Muscle of leg (tissue), 16 donors: ENCODE measurements at places on chromosomes 7 and 10.

GRCh38 chr10:117000580-117000979 lies 4.4 kb downstream of the SHTN1 start:
- DNase-seq = no peak

- DNase-seq = no peak
Measured at GRCh38 chr10:100637785-100638184, 102.0 kb downstream of the HIF1AN start.

DNA sequence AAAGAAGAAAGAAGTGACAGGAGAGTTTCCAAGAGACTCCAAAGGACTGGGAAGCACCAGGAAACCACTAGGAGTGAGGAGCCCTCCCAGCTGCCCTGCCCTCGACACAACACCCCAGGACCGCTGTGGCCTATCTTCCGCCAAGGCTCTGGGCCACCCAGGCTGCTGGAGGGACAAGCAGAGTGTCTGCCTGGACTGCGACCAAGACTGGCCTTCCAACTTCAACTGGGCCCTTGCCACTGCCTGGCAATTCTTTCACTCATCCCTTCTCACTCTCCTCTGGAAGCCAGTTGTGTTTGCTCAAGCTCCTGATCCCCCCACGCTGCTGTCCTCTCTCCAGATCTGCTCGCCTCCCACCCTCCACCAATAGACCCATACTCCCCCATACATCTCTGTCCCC lies 10.2 kb downstream of the KIAA1549 start:
- no peak for DNase-seq

DNA sequence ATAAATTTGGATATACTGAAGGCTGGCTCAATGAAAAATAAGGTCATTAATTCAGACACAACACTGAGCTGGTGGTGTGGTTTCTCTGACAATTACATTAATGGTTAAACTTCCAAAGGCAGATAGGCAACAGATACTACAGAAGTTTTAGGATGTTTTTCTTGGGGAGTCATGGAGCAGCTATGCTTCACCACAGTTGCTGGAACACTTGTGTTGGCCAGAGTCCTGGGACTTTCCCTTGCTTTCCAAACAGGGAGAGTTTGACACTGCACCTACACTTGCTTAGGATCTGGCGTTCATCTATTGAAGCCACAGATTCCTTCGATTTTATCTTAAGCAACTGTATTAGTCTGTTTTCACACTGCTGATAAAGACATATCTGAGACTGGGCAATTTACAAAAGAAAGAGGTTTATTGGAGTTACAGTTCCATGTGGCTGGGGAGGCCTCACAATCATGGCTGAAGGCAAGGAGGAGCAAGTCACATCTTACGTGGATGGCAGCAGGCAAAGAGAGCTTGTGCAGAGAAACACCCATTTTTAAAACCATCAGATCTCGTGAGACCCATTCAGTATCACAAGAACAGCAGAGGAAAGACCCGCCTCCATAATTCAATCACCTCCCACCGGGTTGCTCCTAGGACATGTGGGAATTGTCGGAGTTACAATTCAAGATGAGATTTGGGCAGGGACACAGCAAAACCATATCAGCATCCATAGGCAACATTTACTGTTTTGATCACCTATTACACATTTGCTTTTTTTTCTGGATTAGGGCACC lies 27.8 kb upstream of the TMEM178B start:
- no peak for DNase-seq

GRCh38 chr7:4713183-4713784 lies 31.2 kb downstream of the FOXK1 start:
- DNase-seq = no peak
